SW480 (cell line): ENCODE measurements at places on chromosomes 13 and 19.

DNA sequence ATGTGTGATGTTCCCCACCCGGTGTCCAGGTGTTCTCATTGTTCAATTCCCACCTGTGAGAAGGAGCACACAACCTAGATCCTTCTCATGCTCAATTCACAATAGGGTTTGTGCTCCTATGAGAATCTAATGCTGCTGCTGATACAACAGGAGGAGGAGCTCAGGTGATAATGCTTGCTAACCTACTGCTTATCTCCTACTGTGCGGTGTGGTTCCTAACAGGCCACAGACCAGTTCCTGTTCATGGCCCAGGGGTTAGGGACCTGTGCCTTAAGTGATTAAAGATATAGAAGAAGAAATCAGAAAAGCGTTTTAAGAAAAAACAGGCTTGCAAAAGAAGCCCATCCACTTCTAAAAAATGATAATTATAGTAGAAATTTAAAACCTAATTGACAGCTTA lies 17.5 kb downstream of the DLEU7 start:
- no peak for DNase-seq

GRCh38 chr13:21938636-21939035 lies 267.8 kb downstream of the FGF9 start:
- DNase-seq = no peak

GRCh38 chr19:39246951-39247669 lies 1.5 kb downstream of the IFNL4 start:
- no peak for DNase-seq

DNA sequence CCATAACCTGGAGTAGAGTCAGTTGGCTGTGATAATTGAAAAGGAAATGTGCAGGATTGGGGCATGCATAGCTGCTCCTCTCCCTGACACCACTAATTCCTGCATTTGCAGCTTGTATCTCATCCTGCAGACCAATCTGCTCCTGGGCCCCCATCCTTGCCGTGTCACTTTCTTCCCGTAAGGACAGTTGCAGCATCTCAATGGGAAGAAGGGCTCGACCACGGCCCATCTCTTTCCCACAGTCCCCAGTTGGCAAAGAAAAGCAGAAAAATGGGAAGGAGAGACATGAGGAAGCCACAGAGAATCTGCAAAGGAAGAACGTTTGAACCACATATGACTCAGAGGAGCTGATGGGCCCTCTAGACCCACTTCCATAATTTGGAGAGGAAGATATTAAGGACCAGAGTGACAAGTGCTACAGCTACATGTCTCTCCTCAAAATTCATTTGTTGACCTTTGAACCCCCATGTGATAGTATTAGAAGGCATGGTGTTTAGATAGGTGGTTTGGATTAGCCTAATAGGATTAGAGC lies 1.8 kb upstream of the SIGLEC12 start:
- no peak for DNase-seq

DNA sequence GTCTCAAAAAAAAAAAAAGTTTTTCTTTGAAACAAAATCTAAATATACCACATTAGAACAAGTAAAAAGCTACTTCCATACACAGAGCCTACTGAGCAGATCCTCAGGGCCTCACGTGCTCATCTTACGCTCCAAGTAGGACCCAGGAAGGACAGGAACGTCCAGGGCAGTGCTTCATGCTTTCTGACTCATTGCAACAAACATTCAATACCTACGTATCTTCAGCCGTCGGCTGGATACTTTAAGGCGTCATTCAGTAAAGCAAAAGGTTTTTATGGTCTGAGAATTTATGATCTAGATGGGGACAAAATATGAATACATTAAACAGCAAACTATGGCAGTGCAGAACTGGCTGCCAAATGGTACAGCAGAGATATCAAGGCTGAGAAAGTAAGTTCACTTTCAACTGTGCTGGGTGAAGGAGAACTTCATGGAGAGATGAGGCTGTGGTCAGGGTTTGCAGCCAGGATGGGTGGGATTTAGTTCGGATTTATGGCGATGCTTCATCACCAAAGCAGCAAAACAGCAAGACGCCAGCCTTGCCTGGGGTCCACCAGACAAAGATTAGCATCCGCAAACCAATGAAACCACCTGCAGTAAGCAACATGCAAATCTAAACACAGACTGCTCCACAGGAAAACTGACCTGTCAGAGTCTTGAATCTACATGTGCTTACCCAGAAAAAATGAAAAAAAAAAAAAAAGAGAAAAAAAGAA lies 20.5 kb downstream of the CARS2 start:
- no peak for DNase-seq

DNA sequence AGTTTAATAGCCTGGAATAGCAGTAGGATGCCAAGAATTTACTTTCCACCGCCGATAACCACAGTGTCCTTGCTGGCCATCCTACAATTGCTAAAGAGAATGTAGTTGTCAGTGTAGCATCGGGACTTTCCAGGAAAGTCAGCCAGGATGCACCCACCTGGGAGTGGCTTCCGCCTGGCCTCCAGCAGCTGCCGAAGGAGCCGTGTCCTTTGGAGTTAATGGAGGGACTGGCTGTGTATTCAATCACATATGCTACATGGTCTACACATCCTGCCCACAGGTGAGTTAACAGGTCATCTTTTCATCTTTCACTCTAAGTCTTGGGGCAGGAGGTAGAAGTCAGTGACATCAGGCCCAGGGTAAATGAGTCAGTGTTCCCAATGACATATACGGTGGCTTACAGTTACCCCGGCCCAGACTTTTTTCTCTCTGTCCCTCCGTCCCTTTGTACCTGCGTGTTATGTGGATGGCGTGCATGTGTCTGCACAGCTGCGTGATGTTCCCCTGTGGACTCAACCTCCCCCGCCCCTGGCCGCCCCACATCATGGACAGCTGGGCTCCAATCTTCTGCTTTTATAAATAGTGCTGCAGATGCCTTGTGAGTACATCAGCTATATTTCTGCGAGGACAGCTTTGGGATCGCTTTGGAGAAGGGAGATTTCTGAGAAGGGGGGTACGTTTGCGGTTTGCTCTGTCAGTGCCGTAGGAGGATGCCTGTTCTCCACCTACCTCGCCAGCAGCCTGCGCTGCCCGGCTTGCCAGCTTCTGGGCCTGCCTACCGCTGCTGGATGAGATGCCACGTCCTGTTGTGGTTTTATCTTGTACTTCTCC lies 63.1 kb downstream of the ATP11A start:
- peak; percentile 55 for DNase-seq

DNA sequence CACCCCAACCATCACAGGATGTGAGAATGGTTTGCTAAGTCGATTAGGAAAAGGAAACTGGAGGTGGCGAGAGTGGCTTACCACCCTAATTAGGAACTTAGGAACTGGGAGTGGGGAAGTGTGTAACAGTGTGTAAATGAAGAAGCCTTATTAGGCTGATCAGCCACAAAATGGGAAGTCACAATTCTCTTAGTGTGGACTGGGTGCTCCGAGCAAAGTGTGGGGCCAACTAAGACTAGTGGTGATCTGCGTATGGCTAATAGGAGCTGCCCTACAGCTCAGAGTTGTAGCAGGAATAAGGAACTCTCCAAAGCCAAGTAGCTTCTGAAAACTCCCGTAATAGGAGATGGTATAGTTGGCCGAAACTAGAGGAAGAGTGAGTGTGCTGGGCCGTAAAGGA lies 7.6 kb downstream of the SIGLEC11 start:
- DNase-seq = no peak

DNA sequence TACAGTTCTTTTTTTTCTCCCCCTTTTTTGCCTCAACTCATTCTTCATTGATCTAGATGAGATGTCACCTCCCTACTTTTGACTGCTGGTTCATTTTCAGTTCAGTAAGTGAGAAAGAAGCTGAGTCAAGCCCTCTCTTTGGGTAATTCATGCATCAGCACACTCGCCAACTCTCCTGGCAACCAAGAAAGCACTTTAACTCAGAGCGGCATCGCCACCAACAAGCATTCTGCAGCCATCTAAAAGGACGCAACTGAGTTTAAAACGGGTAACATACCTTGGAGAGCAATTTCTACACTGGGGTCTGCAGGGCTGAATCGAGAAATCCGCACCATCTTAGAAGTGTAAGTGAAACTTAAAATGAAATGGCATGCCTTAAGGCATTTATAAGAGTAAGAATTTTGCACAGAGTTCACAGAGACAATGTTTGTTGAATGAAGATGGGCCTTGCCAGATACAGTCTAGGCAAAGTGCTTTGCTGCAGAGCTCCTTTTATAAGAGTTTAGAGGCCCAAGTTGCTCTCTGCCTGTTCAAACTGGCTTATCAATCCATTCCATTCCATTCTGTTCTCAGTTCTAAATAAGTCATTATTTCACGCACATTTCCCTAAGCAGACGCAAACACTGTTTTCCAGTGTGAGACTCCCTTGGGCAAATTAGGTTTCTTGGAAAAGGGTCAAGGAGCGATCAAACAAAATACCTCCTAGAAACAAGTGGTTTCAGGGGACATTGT lies 338.0 kb downstream of the ENOX1 start:
- DNase-seq = no peak
